ENCODE measurements at places on chromosomes 7 and 10.

DNA sequence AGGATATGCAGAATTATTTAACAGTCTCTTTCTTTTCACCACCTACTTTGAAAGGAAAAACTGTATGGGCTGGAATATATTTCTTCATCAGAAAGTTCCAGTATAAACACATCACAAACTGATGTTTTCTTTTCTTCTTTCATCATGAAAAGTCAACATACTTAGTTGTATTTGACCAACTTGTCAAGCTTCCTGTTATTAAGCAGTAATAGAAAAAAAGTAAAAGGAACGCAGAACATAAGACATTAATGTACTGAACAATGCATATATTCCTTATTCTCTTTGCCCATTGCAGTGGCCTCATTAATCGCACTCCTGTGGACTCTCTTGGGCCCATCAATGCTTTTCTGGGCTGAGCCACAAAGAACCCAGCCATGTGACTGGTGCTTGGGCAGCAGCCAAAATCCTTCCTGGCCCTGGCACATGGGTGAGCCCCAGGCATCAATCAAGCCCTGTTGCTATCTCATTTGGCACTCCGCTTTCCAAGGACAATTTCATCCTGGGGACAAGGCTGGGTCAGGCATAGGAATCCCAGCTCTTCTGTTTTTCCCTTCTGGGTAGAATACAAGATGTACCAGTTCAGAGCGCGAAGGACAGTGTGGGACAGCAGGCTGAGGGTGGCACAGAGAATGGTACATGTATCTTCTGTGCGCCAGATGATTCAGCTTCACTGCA lies 42.3 kb downstream of the RHOBTB1 start:
- peak; percentile 19 for DNase-seq

GRCh38 chr10:97631098-97631497 lies 2.2 kb downstream of the MORN4 start:
- no peak for DNase-seq

DNA sequence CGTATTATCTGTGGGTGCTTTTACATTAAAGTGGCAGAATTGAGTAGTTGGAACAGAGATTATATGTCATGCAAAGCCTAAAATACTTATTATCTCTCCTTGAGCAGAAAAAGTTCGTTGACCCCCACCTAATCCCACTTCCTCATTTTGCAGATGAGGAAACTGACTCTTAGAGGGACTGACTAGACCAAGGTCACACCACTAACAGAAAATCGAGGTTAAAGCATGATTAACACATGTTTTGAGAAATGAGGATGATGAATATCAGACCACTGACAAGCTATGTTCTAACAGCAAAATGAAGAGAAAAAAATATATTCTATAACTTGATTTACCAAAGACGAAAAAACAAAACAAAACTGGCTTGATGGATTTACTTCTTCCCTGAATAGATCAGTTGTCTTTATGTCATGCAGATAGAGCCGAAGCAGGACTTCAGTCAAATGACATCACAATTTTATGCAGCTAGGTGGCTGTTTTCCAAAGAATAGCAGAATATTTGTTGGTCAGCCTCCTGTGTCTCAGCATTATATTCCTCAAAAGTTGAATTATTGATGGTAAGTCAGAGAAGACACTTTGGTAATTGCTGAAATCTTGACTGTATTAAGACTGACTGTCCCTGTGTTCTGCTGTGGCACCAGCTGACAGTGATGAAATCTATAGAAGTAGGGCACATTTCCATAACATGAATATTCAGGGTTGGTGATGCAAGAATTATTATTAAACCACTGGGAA lies 24.2 kb upstream of the SMIM30 start:
- no peak for DNase-seq

- no peak for DNase-seq
Observed at GRCh38 chr7:35026150-35026549, 11.1 kb downstream of the DPY19L1 start.

DNA sequence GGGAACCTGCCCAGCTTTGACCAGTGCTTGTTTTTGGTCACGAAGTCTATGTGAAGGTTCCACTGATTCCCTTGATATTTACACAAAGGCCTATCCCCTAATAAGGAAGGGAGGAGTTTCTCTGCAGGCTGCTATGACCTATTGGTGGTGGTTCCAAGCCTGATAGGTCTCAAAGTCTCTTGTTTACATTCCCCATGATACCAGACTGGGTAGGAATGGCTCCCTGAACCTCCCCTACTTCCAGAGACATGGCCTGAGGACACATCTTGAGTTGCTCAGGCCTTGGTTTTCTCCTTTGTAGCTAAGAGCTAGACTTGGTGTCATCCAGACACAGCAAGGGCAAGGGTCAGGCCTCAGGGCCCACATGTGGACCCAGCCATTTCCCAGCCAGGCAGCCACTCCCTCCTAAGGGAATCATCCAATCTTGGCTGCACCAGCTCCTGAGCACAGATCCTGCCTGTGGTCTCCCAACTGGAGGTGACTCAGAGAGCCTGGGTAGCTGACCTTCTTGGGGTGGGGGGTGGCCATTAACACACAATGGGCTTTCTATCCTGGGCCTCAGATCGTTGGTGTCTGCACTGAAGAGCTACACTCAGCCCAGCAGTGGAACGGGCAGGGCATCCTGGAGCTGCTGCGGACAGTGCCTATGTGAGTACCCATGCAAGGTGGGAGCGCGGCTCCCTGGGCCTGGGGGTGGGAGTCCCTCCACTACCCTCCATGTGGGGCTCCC lies 51.0 kb upstream of the TRIM8 start:
- no peak for DNase-seq

DNA sequence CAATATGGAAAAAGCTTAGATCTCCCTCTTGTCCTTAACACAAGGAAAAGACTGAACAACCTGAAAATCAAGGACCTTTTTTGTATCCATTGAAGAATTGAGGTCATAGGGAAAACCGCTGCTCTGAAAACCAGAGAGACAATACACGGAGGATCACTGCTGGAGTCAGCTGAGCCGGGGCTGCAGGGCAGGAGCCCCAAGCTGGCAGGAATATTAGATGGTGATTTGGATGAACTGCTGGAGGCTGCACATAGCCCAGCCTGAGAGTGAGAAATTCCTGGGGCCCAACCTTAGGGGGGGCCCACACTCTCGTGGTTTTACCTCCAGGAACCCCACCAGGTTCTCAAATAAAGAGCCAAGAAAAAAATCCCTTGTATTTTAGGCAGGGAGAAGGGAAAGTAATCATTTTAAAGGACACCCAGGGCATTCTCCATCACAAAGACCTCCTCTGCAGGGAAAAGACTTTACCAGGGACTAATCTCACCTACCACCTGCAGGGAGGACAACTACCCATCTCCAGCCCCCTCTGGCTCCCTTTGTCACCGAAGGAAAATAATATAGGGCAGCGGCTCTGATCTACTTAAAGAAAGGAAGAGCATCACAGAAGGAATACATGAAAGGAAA lies 55.4 kb upstream of the RNF32 start:
- DNase-seq: no peak

- DNase-seq: peak; percentile 91
Observed at GRCh38 chr7:98372993-98373392, 27.9 kb downstream of the BAIAP2L1 start.

DNA sequence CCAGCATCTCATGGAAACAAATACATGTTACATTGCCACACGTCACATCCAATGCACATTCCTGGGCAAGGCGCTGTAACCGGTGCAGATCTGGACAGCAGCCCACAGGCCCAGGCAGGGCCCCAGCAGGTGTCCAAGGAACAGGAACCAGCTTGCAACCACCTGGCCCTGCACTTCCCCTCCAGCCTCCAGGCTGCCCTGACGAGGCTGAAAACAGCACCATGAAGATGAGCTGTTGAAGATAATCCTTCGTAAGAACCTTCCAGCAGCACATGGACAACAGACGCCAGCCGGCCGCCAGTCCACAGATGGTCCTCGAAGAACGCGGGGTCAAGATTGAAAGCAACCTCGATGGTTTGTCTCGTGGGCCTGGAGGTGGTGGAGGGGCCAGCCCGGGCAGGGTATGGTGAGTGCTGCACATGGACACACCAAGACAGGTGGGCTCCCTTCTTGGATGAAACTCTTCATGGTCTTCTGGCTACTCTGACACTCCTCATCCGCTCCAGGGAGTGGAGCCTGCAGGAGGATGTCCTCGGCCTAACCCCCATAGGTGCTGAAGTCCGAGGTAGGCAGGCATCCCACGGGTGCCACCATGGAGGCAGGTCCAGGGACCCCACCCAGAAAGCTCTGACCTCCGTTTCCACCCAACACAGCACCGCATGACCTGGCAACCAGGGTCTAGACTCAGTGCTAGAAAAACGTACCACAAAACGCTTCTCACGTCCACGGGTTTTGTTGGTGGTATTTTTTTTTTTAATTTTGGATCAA lies 22.9 kb downstream of the PDGFA start:
- no peak for DNase-seq
